COLO829 (cell line): ENCODE measurements at places on chromosomes 6 and 20.

DNA sequence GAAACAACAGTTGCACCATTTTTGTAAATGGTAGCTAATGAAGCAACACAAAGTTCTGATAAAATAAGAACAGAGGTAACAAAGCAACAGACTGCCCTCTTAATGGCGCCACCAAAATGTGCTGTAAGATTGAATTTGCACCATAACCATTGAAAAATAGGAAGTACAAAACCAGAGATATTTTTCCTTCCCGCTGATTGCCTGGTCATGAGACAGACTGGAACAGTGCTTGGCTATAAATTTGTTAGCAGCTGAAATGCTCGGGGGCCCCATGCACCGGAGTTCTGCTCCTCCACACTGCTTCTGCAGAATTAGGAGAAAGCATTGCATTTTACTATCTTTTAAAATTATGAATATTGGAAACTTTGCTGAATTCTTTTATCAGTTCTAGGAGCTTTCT lies 164.4 kb upstream of the QKI start:
- DNase-seq, result no peak

DNA sequence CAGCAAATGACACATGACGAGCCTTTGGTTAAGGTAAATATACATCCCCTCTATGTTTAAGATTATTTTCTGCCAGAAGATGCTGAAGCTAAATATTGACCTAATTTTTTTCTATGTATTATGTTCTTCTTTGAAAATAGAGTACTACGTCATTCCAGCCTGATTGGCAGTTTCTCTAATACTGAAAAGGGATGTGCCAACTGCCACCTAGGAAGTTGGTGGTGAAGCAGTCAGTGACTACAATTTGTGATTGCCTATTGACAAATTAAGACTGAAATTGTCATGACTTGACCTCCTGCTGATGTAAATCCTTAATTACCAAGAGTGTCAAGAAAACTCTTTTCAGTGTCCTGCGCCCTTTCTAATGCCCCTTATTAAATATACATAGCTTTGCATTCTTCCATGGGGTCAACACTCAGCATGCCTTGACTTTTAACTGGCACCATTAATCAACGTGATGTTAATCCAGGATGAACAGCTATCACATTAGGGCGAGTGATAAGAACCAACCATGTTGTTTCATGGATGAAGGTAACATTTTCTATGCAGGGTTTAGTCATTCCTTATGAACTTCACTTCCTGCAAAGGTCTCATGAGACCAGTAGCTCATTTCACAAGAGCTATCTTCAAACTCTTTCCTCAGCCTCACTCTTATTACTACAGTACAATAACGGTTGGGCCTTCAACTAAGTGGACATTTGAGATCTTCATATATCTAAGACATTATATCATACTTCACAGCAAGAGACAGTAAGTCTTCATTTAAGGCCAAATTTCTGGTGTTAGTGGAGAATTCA lies 22.5 kb upstream of the SGK1 start:
- DNase-seq, result no peak

DNA sequence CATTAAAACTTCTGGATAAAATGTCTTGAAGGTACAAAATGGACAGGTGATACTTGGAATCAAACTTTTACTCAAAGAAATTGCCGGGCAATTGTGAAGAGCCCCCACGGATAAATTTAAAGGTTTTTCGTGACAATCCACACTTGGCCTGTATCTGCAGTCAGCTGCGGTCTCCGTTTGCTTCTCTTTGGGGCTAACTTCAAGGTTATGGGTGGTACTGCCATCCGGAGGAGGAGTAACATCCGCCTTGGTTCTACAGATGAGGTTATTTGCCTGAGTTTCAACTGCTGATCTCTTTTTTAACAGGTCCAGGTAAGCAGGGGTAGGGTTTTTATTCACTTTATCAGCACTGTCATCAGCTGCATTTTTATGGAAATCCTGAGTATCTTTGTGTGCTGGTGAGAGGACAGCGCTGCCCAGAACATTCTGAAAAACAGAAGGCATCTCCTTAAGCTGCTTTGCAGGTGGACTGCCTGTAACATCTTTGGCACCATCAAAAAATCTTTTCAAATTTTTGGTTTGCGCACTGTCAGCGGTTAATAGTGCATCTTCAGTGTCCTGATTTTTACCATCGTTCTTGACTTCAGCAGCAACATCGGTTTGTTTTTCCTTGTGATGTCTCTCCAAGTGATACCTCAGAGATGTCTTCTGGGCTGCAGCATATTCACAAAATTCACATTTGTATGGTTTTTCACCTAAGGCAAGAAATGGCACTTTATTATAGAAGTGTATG lies 16.9 kb downstream of the ZNF217 start:
- no peak for DNase-seq

GRCh38 chr6:35970181-35970580 lies 49.3 kb upstream of the SRPK1 start:
- peak; percentile 18 for DNase-seq

- no peak for DNase-seq
Measured at GRCh38 chr20:59837623-59838394, 95.6 kb downstream of the SYCP2 start.

GRCh38 chr6:94144807-94145206 lies 725.4 kb upstream of the EPHA7 start:
- DNase-seq, result no peak

DNA sequence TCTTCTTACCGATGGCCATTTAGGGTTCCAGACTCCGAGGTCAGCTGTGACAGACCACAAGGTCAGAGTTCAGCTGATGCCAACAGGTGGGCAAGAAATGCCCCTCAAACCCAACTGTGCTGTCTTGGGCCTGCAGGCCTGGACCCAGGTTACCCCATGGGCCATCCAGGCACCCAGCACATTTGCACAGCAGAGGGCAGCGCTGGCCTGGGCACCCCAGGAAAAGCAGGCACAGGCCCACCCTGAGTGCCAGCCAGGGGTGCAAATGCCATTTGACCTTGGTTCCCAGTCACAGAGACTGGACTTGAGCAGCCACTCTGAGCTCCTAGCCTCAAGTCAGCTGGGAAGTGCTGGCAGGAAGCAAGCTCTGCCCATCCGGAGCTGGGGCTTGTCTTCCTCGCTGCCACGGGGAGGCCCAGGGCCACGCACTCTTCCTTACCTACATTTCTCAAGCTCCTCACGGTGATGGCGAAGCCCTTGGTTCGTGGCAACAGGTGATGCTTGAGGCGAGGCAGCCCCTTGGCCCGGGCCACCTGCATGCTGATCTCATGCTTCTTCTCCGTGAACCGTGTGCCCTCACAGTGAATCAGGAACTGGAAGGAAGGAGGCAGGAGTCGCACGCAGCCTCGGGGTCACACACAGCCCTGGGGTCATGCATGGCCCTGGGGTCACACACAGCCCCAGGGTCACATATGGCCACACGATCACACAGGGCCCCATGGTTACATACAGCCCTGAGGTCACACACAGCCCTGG lies 120.8 kb downstream of the AGPAT4 start:
- DNase-seq, result no peak

DNA sequence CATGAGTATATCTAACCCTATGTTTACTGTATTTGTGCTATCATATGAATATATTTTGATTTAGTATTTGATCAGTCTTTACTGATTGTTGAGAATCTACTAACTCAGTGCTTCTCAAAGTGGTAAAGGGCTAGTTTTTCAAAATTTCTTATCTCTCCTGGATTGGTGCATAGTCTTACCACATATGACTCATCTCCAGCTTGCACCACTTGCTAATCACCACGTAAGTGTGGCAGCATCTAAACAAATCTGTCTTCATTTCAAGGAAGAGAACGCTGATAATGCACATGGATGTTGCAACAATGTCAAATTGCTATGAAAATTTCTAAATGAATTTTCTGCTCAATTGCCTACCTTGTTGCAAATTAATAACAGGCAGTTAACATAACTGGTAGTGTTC lies 299.5 kb downstream of the PAX1 start:
- no peak for DNase-seq

- no peak for DNase-seq
Measured at GRCh38 chr6:64477391-64477790, 841.8 kb downstream of the PHF3 start.

GRCh38 chr6:72626126-72626525 lies 4.3 kb downstream of the KCNQ5 start:
- no peak for DNase-seq

DNA sequence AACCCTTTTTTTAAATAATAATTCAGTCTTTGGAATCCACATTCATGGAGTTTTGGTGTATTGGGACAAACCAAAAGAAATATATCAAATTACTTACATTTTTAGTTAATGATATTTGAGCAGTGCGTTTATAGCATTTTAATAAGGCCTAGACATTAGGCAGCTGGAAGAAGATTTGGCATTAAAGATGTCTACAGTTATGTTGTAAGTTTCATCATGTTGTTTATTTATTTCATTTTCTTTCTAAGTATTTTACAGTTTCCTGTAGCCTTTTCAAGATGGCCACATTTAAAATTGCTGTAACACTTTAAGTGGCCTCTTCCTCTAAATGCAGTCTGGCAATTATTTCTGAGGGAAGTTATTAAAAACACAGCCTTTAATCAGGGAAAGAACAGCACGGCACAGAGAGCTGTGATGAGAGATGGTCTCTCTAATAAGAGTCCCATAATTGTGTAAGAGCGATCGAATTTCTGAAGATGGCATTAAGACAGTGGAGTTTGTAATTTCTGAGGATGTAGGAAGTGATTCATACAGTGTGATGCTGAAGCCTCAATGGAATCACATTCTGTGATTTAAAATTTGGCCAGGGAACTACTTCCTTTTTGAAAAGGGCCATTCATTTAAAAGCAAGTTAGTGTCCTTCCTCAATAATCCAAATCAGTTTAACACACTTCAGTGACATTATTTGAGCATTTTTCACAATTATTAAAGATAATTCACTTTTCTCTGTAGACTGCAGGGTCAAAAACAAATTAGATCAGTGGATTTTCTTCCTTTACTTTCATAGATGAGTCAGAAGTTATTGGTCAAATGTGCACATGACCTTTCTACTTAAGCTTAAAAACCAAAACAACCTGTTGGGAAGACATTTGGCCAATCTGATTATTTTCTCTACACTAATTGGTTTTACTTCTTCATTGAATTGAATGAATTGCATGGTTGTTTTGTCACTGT lies 52.4 kb upstream of the EDN3 start:
- peak; percentile 84 for DNase-seq

DNA sequence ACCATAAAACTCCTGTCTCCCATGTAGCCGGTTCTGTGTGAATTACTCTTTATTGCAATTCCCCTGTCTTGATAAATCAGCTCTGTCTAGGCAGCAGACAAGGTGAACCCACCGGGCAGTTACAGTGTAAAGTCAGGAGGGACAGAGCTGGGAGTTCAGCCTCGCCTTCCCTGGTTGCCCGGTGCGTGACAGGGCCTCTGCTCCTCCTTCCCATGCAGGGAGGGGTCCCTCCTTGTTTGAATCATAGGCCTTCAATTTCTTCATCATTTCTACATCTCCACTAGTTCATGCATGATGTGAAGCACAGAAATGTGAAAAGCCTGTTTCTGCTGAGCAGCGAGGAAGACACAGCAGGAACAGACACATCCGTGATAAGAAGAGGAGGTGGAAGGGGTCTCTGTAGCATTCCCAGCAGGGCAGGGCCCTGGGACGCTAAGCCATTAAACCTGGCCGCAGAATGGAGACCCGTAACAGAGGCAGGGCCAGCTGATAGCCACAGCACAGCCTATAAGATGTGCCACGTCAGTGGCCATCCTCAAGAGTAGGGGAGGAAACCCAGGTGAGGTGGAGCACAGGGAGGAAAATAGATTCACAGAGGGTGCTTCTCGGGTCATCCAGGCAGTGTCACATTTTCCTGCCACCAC lies 106.7 kb upstream of the CST7 start:
- DNase-seq, result no peak

DNA sequence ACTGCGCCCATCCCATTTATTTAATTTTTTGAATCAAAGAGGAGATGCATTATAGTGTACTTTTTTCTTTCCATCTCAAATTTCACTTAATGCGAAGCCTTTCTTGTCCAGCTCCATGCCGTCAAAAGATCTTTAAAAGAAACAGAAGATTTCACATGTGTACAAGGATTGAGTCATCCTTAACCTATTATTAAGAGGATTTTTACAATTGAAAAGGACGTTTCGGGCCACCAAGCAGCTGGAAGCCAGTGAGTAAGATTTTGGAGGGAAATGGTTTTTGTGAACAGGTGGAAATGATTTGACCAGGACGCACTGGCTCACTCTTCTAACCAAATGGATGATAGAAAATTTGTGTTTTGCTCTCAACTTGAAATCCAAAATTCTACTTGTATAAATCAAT lies 15.1 kb upstream of the CCDC170 start:
- no peak for DNase-seq

GRCh38 chr6:130009146-130009545 lies 9.2 kb upstream of the L3MBTL3 start:
- peak; percentile 42 for DNase-seq

- DNase-seq, result peak; percentile 30
Measured at GRCh38 chr6:106120006-106120405, 33.9 kb downstream of the PRDM1 start.

GRCh38 chr6:36052097-36052496 lies 24.5 kb downstream of the MAPK14 start:
- no peak for DNase-seq

DNA sequence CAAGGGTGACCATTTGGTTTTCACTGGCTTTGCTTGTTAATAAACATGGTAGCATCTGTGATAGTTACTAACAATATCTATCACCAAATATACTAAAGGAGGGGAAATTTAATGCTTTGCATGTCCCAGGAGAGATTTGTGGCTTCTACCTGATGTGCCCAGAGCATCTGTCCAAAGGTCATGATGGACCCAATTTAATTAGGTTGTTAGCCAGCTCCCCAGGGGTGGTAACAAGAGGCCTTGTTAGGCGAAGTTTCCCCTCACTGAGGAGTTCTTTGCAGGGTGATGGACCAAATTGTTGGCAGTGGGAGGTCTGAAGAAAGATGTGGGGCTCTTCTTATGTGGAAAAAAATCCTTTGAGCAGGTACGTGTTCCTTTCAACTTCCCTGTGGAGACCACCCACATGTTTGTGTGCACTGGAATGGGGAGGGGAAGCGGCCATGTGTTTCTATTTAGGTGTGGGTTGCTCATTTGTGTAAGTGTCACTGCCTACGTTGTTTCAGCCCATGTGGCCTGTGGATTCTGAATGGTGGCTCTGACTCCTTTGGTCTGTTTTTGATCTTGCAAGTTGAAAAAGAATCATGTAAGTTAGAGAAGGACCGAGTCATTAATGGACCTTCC lies 137.6 kb downstream of the CLIC5 start:
- DNase-seq, result no peak

- DNase-seq, result no peak
Measured at GRCh38 chr20:20312562-20312961, 55.3 kb upstream of the INSM1 start.

- DNase-seq, result peak; percentile 65
Measured at GRCh38 chr6:111552241-111552744, 53.4 kb downstream of the TRAF3IP2 start.
